ENCODE measurements at places on chromosomes 2 and 18.

- DNase-seq: no peak
Measured at GRCh38 chr2:233407771-233408181, 53.5 kb downstream of the DGKD start.

DNA sequence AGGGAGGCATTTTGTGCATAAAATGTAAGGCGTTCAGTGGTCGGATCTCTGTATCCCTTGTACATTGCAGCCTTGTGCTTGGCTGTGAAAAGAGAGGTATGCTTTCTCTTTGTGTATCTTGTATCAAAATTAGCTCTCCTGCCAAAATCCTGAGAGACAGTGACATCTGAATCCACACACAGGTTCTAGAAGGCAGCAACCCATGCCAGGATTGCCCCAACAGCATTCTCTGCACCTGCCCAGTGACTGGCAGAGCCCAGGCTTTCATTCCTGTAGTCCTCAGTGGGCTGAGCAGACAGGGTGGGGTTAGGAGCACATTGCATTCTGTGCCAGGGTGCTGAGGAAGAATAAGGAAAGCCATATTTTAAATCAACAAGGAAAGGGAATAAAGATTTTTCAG, 740.3 kb upstream of the RAB6C start:
- DNase-seq: no peak

GRCh38 chr2:150587547-150588505, 100.4 kb upstream of the RND3 start:
- DNase-seq: no peak

- no peak for DNase-seq
Measured at GRCh38 chr2:176356251-176356650, 87.0 kb downstream of the MTX2 start.

DNA sequence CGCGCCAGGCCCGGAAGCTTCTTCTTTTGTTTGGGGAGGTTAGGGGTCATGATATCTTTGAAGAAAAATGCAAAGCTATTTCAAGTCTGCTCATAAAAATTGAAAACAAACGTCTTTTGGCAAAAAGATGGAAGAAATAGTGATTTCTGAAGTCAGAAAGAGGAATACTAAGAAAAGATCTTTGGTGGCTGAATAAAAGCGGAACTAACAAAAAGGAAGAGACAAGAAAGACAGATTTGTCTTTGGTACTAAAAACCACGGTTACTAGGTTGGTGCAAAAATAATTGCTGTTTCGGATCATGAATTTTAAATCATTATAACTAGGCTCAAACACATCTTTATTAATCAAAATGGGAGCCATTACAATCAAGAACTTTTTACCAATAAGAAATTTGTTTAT, 164.6 kb upstream of the TRIB2 start:
- DNase-seq: no peak

GRCh38 chr18:3368193-3368592, 81.8 kb upstream of the TGIF1 start:
- DNase-seq: no peak

DNA sequence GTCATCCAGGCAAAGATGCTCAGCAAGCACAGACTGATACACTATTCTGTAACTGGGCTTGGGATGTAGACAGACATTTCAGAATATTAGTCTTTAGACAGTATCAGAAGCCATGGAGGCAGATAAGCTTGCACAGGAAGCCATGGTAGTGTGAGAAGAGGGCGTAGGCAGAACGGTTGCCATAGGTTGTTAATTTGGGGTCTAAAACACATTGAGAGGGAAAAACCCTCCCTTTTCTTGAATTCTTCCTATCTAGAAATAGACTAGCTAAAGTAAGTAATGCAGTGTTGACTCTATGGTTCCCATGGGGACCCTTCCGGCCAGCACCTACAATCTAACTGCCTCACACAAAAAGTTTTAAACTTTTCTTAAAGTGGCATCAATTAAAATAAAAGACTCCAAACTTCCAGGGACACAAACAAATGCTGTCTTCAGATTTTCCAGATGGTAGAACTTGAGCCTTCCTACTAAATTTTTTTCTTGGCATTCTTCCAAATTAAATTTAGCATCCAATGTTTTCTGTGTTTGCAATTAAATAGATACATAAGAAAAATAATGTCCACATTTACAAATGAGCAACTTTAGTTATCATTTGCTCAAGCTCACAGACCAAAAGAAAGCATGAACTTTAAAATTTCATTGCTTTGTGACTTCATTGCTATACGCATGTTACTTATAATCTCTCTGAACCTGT, 1.9 kb downstream of the PRKRA start:
- no peak for DNase-seq

- DNase-seq: no peak
Measured at GRCh38 chr2:74530239-74531187, 780 bp downstream of the HTRA2 start.

DNA sequence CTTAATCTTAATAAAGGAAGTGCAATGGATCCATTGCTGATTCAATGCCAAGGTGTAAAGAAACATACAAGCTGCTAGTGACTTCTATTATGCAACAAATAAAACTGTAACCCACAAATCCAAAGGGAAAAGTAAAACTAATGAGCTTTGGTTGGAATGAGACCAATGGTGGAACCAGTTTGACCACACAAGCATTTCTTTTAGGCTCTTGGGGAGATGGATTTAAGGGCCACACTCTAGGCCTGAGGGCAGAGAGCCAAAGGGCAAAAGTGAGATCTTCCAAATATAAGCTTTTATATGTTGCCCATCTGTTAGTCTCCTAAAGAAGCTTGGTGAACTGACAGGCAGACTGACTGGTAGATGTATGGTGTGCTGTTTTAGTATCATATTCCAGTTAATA, 41.5 kb upstream of the MMADHC start:
- no peak for DNase-seq

DNA sequence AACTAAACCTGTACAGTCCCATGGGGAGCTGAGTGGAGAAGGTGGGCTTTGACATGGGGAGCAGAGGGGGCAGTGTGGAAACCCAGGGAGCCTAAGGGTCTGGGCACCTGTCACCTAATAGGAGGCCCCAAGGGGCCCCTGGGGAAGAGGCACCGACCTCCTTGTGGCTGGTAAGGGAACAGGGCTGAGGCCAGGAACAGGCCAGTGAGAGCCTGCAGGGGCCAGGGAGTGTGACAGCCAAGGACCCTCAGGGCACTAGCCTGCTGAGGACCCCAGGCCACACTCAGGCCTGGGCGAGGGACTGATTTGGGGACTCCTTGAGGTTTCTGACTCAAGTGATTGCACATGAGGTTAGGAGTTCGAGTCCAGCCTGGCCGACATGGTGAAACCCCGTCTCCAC, 24.5 kb upstream of the ALPP start:
- DNase-seq: no peak

GRCh38 chr2:142599504-142599903, 278.0 kb upstream of the KYNU start:
- no peak for DNase-seq

GRCh38 chr2:236654496-236654895, 84.9 kb downstream of the ACKR3 start:
- no peak for DNase-seq

DNA sequence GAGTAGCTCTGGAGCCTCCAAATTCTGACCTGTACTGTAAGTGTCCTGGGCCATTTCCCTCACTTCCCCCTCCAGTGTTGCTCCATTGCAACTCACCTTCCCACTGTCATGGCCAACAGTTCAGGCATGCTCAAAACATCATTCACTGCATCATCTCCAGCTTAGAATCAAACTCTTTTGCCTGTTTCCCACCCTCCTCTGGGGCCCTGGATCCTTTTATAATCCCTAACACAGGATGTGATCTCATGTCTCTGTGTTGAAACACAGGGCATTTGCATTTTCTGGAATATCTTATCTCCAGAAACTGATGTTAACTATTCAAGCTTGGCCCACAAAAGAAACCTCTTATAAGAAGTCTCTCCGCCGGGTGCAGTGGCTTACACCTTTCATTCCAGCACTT, 3.0 kb downstream of the DPP4 start:
- DNase-seq: no peak

DNA sequence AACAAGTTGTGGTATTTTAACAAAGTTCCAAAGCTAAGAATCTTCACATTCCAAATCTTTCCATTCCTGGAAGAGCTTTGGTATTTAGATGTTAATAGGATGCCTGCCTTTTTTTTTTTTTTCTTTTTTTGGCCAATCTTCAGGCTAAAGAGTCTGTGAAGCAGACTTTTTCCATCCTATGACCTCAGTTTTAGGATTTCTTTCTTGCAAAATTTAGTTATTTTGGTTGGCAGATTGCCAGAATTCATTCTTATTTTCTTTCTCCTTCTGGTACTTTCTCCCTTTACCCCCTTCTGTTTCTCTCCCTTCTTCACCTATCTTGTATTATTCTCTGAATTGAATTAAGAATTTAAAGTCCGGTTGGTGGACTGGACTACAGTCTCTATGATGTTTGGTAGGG, 217.8 kb upstream of the REV1 start:
- no peak for DNase-seq

DNA sequence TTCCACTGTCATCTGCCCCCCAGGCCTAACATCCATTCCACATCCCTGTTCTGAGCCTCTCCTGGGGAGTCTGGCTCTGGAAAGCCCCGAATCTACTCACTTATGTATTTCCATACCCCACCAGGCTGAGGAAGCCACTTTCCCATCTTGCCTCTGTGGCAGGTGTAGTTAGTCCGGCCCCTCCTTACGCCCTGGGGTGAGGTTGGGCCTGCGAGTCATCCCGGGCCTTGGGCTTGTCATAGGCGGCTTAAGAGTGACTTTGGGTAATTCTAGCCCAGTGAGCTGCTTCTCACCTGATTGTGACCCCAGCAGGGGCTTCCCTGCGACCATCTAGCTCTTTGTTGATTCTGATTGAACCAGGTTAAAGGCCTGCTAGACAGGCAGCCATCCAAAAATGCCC, 21.1 kb downstream of the PCARE start:
- no peak for DNase-seq

DNA sequence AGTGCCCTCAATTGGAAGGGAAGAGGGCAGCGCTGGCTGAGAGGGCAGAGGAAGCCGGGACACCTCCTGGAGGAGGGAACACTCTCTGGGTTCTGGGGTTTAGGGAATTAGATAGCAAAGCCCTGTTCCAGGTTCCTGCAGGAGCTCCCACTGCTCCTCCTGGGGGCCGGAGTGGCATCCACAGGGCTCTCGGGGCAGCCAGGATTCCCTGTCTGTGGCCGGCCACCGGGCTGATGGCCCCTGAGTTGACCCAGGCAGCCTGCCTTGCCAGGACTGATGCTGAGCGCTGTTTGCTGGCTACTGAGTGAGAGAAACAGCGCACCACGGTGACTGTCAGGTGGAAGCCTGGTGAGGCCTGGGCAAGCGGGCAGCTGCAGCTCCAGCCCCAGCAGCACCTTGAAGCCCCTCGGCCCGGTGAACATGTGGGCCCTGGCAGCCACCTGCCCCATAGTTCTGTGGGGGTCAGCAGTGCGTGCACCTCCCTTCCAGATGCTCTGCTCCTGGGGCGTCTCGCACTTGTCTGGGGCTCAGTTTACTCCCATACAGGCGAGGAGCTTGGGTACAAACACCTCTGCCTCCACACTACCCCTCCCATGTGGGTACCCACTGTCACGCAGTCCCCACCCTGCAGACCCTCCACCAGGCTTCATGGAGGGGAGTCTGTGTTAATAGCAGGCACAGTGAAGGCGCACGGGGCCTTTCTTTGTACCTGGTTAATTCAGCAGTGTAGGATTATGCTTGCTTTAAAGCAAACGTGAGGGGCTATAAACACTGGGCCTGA, 7.7 kb upstream of the ALLC start:
- DNase-seq: no peak

- DNase-seq: no peak
Measured at GRCh38 chr2:100660851-100661584, 98.2 kb downstream of the PDCL3 start.

DNA sequence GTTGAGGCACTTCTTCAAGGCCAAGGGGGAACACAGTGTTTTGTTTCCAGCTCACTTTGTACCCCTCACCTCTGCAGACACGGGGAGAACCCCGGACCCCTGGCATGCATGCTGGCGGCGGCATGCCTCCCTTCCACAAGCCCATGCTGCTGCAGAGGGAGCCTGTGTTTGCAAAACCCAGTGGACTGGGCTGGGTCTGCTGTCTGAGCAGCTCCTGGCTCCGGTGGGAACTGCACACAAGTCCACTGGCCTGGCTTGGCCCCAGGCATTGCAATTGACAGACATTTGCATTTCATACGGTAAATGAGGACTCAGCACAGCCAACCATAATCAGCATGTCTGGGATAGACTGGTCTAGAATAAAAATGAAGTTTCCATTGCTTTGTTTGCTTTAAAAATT, 62.4 kb downstream of the RALBP1 start:
- DNase-seq: no peak

GRCh38 chr18:77132369-77133050, at the start of gene MBP:
Gene MBP (minus strand): TSS chr18:77132783. CDS start chr18:77105261, 27,522 bp downstream.
- peak; percentile 64 for DNase-seq

DNA sequence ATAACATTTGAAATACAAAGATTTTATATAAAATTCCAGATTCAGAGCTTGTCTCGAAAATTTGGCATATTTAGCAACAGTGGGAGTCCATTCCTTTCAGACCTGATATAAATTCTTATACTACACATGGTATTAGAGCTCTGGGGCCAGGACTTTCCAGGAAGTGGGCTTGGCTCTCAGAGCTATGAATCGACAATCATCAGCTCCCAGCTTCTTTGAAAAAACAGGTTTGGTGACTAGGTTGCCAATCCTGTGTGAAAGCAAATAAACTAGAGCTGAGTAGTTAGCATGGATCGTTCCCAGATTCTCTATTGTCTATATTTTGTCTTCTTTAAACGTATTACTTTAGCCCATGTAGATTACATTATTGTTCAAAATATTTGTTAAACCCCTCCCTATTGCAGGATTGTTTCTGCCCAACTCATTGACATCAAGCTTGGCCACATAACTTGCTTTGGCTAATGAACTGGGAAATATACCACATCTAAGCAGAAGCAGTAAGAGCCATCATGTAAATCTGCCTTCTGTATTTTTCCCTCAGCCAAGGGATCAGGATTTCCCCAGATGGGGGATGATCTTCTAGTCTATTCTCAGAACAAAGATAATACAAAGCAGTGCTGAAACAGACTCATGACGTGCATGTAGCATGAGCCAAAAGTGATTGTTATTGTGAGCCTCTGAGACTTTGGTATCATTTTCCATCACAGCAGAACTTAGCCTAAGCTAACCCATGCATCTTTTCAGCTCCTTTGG, 105.4 kb downstream of the KCNH7 start:
- DNase-seq: no peak

GRCh38 chr2:238722883-238723282, 125.0 kb upstream of the TWIST2 start:
- DNase-seq: no peak

GRCh38 chr18:36692921-36693332, 135.9 kb downstream of the TPGS2 start:
- DNase-seq: no peak

GRCh38 chr2:194815475-194815874, 841.6 kb upstream of the SLC39A10 start:
- no peak for DNase-seq

DNA sequence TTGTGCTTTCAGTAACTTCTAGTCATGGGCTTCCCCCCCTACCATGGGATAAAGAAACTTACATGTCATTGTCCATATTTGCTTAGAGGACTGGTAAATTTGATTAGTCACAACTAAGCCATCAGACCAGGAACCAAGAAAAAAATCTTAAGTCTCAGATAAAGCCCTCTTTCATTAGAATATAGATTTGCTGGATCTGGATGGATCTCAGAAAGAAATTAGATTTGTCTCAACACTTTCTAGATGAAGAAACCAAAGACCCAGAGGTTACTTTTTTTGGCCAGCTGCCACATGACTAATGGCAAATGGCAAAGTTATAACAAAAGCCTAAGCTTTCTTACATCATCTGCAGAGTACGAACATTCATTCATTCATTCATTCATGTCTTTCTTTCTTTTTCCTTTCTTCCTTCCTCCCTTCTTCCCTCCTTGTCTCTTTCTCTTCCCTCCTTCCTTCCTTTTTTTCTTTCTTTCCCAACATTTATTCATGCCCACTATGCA, 60.2 kb downstream of the CDCA7 start:
- no peak for DNase-seq
